ENCODE measurements at places on chromosomes 2 and 18.

GRCh38 chr2:26640331-26640745, 828 bp downstream of the CIB4 start:
- no peaks in the 10 kb centered on the region for H3K4me1 ChIP-seq
- H3K27ac ChIP-seq, result no peak overlapping the region
- DNase-seq, result no peak
- no peaks in the 10 kb centered on the region for H3K36me3 ChIP-seq

- H3K36me3 ChIP-seq, result no peaks in the 10 kb centered on the region
- no peaks in the 10 kb centered on the region for H3K27me3 ChIP-seq
- H3K4me3 ChIP-seq, result no peak overlapping the region
- no peaks in the 10 kb centered on the region for H3K4me1 ChIP-seq
- H3K27ac ChIP-seq, result no peak overlapping the region
- DNase-seq, result no peak
Measured at GRCh38 chr2:195410074-195410671, 246.9 kb upstream of the SLC39A10 start.

GRCh38 chr2:239245107-239245506, 155.7 kb downstream of the HDAC4 start:
- no peak for DNase-seq
- H3K27me3 ChIP-seq, result no peaks in the 10 kb centered on the region
- H3K4me3 ChIP-seq, result no peak overlapping the region

- H3K27me3 ChIP-seq, result peaks cover 4% of the 10 kb centered on the region
- no peaks in the 10 kb centered on the region for H3K36me3 ChIP-seq
- DNase-seq, result no peak
- H3K4me1 ChIP-seq, result no peaks in the 10 kb centered on the region
Measured at GRCh38 chr2:236764716-236765115, 195.1 kb downstream of the ACKR3 start.

DNA sequence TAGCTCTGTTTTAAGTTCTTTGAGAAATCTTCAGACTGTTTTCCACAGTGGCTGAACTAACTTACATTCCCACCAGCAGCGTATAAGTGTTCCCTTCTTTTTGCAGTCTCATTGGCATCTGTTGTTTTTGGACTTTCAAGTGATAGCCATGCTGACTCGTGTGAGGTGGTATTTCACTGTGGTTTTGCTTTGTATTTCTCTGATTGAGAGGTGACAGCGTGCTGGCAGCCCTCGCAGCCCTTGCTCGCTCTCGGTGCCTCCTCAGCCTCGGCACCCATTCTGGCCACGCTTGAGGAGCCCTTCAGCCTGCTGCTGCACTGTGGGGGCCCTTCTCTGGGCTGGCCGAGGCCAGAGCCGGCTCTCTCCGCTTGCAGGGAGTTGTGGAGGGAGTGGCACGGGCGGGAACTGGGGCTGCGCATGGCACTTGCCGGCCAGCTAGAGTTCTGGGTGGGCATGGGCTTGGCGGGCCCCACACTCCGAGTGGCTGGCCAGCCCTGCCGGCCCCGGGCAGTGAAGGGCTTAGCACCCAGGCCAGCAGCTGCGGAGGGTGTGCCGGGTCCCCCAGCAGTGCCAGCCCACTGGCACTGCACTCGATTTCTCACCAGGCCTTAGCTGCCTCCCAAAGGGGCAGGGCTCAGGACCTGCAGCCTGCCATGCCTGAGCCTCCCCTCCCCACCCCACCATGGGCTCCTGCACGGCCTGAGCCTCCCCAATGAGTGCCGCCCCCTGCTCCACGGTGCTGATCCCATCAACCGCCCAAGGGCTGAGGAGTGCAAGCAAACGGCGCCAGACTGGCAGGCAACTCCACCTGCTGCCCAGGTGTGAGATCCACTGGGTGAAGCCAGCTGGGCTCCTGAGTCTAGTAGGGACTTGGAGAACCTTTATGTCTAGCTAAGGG, 151.8 kb downstream of the IRS1 start:
- peaks cover 39% of the 10 kb centered on the region for H3K4me1 ChIP-seq
- no peaks in the 10 kb centered on the region for H3K27me3 ChIP-seq
- no peak for DNase-seq
- no peaks in the 10 kb centered on the region for H3K36me3 ChIP-seq

- no peaks in the 10 kb centered on the region for H3K36me3 ChIP-seq
- no peaks in the 10 kb centered on the region for H3K27me3 ChIP-seq
- no peak for DNase-seq
- H3K27ac ChIP-seq, result no peak overlapping the region
Measured at GRCh38 chr2:135257383-135258090, 205.4 kb downstream of the RAB3GAP1 start.

DNA sequence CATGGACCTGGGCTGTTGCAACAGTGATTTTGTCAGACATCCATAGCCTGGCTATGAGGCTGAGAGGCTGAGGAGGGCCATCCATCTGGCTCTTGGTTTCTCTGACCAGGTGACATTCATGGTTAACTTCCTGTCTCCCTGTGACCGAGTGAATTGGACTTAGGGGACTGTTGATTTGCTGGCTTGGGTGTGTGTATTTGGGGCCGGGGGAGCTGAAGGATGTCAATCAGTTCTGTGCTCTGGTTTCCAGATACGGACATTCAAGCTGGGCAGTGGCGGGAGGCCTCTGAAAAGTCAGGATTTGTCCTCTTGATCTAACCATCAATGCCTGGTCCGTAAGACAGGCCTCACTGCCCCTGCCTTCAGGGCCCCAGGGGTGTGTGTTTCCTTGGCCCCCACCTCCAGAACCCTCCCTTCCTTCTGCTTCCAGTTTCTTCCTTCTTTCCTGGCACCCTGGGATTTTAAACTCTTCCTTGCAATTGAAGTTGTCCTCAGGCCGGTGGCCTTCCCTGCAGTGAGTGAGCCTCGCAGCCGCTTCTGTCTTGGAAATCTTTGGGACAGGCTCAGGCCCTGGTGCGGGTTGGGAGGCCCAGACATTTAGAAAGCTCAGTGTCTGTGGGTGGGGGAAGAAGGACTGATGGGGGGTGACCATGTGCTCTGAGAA, 54.7 kb upstream of the HAAO start:
- H3K4me1 ChIP-seq, result peaks cover 77% of the 10 kb centered on the region
- H3K36me3 ChIP-seq, result no peaks in the 10 kb centered on the region
- DNase-seq, result no peak
- H3K27ac ChIP-seq, result no peak overlapping the region
- no peaks in the 10 kb centered on the region for H3K27me3 ChIP-seq

GRCh38 chr2:210188755-210189154, 17.5 kb upstream of the KANSL1L start:
- peaks cover 25% of the 10 kb centered on the region for H3K36me3 ChIP-seq
- H3K4me3 ChIP-seq, result no peak overlapping the region
- no peak for DNase-seq
- no peak overlapping the region for H3K27ac ChIP-seq
- no peaks in the 10 kb centered on the region for H3K4me1 ChIP-seq

DNA sequence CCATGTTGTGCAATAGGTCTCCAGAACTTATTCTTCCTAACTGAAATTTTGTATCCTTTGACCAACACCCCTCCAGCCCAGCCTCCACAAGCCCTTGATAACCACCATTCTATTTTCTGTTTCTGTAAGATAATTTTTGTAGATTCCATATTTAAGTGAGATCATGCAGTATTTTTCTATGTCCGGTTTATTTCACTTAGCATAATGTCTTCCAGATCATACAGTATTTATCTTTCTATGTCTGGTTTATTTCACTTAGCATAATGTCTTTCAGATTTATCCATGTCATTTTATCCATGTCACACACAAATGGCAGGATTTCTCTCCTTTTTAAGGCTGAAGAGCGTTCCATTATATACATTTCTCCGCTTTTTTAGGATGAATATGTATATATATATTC, 24.4 kb upstream of the ONECUT2 start:
- no peaks in the 10 kb centered on the region for H3K27me3 ChIP-seq

- H3K4me1 ChIP-seq, result peaks cover 18% of the 10 kb centered on the region
- peaks cover 3% of the 10 kb centered on the region for H3K36me3 ChIP-seq
- no peak overlapping the region for H3K27ac ChIP-seq
- H3K4me3 ChIP-seq, result no peak overlapping the region
Measured at GRCh38 chr2:231353469-231353868, 42.0 kb upstream of the B3GNT7 start.

GRCh38 chr2:64501946-64502345, 22.2 kb upstream of the AFTPH start:
- DNase-seq, result no peak
- H3K27ac ChIP-seq, result no peak overlapping the region
- no peak overlapping the region for H3K4me3 ChIP-seq
- H3K4me1 ChIP-seq, result no peaks in the 10 kb centered on the region
- H3K36me3 ChIP-seq, result no peaks in the 10 kb centered on the region
- H3K27me3 ChIP-seq, result no peaks in the 10 kb centered on the region

GRCh38 chr2:226057914-226058313, 658.4 kb downstream of the NYAP2 start:
- no peak overlapping the region for H3K4me3 ChIP-seq
- H3K36me3 ChIP-seq, result no peaks in the 10 kb centered on the region
- H3K4me1 ChIP-seq, result no peaks in the 10 kb centered on the region

GRCh38 chr2:209141142-209141541, 282.7 kb upstream of the MAP2 start:
- no peak for DNase-seq
- no peaks in the 10 kb centered on the region for H3K27me3 ChIP-seq
- no peaks in the 10 kb centered on the region for H3K36me3 ChIP-seq
- H3K4me3 ChIP-seq, result no peak overlapping the region
- no peak overlapping the region for H3K27ac ChIP-seq
- no peaks in the 10 kb centered on the region for H3K4me1 ChIP-seq

GRCh38 chr2:46510598-46511177, 31.3 kb downstream of the TMEM247 start:
- H3K4me3 ChIP-seq, result no peak overlapping the region
- H3K27me3 ChIP-seq, result no peaks in the 10 kb centered on the region
- peaks cover 11% of the 10 kb centered on the region for H3K4me1 ChIP-seq
- no peak overlapping the region for H3K27ac ChIP-seq

DNA sequence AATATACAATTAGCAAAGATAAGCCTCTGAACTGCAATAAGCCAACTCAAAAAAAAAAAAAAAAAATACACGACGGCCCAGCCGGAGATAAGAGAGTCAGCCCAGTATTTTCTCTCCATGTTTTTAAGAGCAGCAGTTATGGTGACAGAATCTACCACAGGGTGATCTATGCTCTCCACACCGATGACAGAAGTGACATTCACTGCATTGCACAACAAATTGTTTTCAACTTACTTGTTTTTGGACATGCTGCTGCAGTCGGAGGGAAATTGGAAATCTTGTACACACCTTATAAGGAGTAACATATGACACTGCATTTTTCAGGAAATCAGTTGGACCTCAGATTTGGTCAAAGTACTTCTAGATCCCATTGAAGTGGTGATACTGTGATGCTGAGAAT, 23.3 kb upstream of the APOB start:
- H3K36me3 ChIP-seq, result no peaks in the 10 kb centered on the region
- H3K27ac ChIP-seq, result no peak overlapping the region
- no peaks in the 10 kb centered on the region for H3K4me1 ChIP-seq

DNA sequence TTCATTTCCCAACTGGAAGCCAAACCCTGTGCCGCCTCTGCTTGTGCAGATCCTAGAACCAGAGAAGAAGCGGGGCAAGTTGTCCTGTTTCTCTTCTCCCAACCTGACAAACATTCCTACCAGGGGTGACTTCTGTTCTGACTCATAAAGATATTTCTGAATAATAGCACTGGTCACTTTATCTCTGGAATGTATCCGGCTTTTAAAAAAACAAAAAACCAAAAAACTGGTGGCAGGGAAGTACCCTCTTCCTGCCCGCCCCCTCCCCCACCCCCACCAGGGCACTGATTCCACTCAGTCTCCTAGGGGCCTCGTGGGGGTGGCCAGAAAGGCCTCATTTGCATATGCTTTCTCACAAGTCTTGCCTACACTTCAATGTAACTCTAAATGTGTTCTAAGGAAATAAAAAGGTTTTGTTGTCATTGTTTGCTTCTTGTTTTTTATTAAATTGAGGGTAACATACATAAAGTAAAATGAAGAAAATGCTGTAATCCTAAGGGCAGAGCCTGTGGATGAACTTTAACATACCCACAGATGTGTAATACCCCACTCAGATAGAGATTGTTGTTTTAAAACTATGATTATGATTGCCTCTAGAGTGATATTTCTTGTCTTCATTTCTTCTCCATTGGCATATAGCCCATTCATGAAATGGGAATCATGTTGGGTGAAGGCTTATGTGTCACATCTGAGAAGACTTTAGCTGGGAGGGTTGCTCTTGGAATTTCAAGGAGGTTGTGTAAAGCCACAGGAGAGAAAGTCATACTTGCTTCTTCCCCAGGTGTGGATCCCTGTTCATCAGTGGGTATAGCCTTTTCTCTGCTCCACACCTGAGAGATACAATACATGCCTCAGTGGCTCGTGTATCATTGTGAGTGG, 5.3 kb upstream of the FOSL2 start:
- H3K27ac ChIP-seq, result peak overlapping the region; percentile 41
- no peaks in the 10 kb centered on the region for H3K36me3 ChIP-seq
- H3K4me3 ChIP-seq, result no peak overlapping the region
- H3K4me1 ChIP-seq, result peaks cover 5% of the 10 kb centered on the region
- H3K27me3 ChIP-seq, result no peaks in the 10 kb centered on the region
- DNase-seq, result no peak
